ENCODE measurements at places on chromosomes 3 and 15. TPM values are rescaled to one million over a fixed set of nuclear protein-coding genes. Genes with fewer than 3 reads are reported as not detected.

DNA sequence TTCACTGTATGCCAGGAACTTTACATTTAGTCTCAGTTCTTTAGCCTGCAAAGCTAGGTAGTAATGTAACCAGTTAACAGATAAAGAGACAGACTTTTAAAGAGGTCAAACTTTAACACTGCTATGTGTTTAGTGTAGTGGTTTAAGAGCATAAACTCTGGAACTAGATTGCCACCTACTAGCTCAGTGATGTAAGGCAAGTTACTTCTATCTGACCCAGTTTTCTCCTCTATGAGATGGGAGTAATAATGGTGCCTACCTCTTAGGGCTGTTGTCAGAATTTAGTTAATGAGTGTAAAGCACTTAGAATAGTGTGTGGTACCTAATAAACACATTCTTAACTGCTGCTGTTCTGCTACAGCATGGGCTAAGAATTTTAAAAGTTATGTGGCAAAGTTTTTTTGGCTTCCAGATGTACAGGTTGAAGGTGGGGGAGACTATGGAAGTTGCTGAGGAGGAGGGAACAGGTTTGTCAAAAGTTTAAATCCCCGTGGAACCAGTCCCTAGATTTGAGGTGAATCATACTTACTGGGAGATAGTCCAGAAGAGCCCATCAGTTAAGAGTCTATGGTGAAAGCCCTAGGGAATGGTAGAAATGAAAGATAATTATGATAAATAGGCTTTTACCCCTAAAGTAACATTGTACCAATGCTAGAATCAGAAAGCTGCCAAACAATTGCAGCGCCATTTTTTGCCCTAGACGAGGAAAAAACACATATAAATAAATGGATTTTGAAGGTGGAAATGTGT lies 13.9 kb downstream of the TSC22D2 start:
- no peak for DNase-seq

DNA sequence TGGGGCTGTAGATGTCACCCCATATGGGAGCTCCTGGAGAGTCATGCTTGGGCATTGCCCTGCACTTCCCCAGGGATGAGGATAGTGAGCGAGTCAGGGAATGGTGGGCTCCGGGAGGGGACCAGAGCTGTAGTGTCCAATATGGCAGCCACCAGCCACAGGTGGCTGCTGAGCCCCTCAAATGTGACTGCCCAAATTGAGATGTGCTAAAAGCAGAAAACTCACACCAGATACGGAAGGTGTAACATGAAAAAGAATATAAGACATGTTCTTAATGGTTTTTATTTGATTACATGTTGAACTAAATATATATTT lies 31.7 kb downstream of the GRIP2 start:
- DNase-seq = no peak

DNA sequence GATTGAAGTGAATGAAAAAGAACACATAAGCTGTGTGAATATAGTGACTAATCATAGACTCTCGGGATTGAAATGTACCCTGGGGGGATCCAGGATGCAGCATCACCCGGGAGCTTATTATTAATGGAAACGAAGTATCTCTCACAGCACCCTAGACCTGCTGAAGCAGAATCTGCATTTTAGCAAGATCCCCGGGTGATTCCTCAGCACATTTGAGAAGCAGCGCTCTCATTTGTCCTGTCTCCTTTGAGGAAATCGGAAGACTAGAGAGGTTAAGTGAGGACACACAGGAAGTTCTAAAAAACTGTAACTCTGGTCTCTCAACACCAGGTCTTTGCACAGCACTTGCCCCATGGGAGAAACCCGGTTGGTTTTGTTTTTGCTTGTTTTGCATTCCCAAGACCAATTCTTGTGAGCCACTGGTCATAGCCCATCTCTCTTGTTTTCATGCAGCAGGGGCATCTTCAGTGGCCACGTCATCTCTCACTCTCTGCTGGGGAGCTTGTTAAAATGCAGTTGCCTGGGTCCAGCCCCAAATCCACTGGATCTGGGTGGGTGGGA lies 30.2 kb downstream of the ZNF710 start:
- DNase-seq = no peak

DNA sequence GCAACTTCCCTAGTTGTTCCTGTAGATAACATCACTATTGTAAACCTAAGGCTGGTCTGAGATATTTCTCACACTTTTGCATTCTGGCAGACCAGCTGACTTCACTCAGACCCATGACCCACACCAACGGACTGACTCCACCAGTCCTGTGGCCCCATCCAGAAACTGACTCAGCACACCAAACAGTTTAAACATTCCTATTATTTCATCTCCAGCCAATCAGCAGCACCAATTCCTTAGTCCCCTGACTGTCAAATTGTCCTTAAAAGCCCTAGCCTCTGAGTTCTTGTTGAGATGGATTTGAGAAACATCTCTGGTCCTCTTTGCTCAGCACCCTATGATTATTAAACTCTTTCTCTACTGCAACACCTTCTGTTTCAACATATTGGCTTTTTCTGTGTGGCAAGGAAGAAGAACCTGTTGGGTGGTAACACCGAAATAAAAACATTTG lies 12.2 kb upstream of the IDH2 start:
- no peak for DNase-seq

Gene SLC22A14
- polyA plus RNA-seq = 1.1 TPM

All from left kidney (tissue), 8 donors.